DND-41 (cell line): ENCODE measurements at places on chromosomes 3 and 15.

DNA sequence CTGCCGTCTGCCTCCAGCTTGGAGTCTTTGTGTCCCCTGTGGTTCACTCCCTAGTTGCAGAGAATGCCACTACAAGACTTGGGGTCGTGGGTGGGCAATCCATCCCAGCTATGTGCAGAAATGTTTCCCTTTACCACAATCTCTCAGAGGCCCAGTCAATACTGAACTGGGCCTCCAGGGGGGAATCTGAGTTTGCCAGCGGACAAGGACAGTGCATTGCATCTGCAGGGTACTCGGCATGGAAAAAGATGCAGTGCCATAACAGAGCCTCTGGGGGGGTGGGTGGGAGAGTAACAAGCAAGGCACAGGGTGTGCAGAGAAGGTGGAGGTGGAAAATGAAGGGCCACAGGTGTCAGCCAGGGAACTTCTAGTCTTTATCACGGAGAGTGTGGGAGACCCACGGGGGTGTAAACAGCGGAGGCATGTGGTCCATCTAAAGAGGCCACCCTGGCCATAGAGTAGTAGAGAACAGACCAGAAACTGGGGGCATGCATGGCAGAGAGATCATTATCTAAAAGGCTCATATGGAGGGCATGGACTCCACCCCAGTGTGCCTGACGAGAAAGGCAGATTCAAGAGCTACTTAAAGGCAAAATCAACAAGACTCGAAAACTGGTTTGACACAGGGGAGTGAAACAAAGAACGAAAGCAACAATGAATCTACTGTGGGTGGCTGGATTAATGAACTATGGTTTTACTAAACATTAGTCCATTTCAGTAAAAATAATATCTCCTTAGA lies 182.4 kb downstream of the ANXA2 start:
- DNase-seq, result no peak

DNA sequence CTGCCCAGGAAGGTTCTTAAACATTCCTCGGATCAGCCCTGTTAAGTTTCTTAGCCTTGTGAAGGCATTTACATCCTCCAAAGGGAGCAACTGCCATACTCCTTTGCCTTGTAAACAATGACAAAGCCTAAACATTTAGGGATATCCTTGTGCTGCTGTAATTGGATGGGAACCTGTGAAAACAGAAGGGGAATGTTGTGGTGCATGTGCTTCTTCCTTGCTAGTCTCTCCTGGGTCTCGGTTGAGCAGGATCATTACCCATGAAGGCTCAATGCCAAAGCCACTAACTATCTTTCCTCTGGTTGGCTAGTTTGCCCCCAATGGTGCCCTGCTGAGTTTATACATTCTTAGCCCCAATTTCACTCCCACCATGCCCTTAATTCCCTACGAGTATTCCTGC lies 17.3 kb downstream of the CHRNA3 start:
- no peak for DNase-seq

- no peak for DNase-seq
Measured at GRCh38 chr3:151964743-151965142, 91.3 kb downstream of the SUCNR1 start.

- DNase-seq, result no peak
Measured at GRCh38 chr3:52872245-52872644, 25.1 kb downstream of the STIMATE start.

DNA sequence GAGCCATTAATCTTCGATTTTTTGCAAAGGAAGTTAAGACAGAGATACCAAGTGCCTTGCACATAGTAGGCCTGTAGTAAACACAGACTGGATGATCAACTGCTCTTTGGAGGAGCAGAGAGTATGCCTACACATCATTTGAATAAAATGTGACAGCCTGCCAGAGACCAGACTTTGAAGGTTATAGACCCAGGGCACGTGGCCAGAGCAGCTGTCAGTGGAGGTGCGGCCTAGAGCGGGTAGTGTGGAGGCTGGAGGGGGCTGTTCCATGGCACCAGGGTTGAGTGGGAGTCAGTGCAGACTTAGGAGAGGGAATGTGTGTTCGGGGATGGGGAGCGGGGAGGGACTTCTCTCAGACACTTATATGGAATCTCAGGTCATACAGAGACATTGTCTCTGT lies 80.8 kb downstream of the SMAD3 start:
- no peak for DNase-seq

DNA sequence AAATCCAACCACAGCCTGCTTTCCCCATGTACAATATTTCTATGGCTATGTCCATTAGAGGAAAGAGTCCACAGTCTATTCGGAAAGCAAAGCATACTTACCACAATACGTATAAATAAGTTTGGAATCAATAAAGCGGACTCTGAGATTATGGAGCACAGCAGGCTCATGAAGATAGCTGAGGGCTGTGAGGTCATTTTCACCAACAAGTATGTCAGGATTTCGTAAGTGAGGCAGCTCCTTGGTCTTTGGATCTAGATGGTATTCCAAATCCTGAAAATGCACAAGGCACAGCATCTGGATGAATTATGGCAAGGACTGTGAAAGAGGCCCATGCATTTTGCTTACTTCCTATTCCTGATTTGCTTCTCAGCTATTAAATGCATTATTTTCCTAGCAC lies 100.4 kb downstream of the MYO5A start:
- no peak for DNase-seq

GRCh38 chr3:47607335-47607734 lies 28.7 kb upstream of the CSPG5 start:
- no peak for DNase-seq

- no peak for DNase-seq
Measured at GRCh38 chr3:196821806-196822355, 45.8 kb upstream of the SENP5 start.
